ENCODE measurements at places on chromosomes 16 and 17.

GRCh38 chr16:11726008-11726407 is 16.6 kb downstream of the TXNDC11 start:
- DNase-seq, result no peak

GRCh38 chr17:82949361-82949760 is 109.5 kb upstream of the ZNF750 start:
- DNase-seq, result no peak

GRCh38 chr17:75707079-75707571 is 14.1 kb upstream of the ITGB4 start:
- DNase-seq, result no peak

DNA sequence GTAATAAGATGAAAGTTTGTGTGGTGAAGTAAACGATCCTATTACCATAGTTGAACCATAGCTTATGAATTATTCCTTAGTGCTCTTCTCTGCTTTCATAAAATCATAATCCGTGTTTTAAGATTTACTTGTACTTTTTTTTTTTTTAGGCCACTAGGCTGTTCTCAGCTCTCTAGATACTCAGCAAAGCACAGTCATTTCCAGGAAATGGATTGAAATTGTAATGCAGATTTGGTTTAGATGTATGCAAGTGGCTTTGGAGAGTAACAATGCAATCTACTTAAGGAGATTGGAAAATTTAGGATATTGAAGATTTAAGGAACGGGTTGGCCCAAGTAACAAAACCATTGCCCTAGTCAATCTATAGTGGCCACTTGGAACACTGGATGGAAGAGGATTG is 125.1 kb downstream of the PITPNC1 start:
- DNase-seq, result no peak

- no peak for DNase-seq
Measured at GRCh38 chr16:23148513-23149266, 562 bp downstream of the USP31 start.

Measured in GM12864 (cell line).